ENCODE measurements at places on chromosomes 7 and 10.
A peak's percentile ranks its signal among the peaks of the same experiment; 100 is the strongest.

DNA sequence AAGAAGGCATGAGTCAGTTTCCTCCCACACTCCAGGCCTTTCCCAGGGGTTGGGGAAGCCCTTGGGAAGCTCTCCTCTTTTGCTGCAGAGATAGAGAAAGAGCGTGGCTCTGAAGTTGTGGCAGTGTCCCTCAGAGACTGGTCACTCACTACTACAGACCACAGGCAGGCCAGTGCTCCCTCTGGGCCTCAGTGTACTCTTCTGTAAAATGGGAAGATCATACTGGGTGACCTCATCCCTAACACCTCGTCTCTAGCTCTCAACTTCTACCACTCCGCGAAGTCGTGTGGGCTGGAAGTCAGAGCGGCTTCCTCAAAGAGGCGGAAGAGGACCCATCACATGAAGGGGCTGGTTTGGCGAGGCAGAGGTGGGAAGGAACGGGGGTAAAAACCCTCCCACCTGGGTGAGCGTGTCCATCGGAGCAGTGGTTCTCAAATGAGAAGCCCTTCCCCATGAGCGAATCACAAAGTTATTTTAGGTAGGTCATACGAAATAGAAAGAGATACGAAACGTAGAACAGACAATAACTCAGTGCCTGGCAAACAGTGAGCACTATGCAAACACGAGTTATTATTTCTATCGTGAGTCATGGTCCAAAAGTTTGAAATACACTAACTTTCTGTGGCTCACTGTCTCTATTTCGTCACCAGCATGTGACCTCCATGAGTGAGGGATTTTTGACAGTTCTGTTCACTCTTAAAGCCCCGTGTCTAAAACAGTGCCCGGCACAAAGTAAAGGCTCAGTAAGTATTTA is 32.7 kb downstream of the PRKAG2 start:
- no peak for DNase-seq

DNA sequence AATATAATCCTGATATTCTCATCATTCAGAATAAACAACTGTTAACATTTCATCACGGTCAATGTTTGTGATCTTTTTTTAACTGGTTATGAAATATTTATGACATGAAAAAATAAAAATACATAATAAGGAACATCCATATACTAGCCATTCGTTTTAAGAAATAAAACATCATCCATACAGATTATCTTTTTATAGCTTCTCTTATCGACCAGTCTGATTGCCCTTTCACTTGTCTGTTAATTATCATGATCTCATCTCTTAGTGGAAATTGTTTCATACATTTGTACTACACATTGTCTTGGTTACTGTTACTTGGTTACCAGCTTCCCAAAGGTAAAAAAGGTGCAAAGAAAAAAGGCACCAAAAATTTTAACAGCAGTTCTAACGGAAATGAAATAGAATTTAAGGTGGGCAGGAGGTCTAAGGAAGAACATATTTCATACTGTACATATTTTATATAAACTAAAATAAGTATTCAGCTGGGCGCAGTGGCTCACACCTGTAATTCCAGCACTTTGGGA is 8.4 kb downstream of the ARHGAP21 start:
- no peak for DNase-seq

GRCh38 chr7:150514748-150515222 is at the start of gene GIMAP7:
Gene GIMAP7, plus strand, starts transcription at chr7:150514872. Its CDS starts 5,103 bp downstream, at chr7:150519975.
- peak; percentile 23 for DNase-seq

DNA sequence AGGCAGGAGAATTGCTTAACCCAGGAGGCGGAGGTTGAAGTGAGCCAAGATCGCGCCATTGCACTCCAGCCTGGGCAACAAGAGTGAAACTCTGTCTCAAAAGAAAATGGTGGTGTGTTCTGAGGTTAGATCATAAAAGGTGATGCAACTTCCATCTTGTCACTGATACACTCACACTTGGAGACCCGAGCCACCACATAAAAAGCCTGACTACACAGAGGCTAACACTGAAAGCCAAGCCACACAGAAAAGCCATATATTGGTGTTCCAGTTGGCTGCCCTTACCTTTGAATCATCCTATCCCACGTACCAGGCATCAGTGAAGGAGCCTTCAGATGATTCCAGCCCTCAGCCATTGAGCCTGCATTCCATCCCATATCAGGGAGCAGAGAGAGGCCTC is 4.0 kb downstream of the MORN4 start:
- no peak for DNase-seq

DNA sequence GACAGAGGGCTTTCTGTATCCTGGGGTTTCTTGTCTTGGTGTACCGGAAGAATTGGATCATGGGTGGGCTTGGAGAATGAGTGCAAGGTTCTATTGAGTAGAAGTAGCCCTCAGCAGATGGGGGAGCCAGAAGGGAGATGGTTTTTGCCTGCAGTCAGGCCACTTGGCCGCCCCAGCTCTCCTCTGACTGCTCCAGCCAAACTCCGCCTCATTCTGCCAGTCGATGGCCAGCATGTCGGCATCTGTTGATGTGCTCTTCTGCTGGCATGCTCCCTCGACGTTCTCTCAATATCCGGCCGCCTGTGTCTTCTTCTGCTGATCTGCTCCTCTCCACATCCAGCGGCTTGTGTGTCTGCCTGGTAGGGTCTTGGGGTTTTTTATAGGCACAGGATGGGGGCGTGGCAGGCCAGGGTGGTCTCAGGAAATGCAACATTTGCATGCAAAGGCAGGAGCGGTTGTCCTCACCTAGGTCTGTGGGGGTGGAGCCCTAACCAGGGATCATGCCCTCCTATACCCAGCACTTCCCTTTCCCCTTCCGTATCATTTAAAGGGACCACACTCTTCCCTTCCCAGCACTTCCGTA is 40.2 kb upstream of the TNS3 start:
- no peak for DNase-seq

- no peak for DNase-seq
Measured at GRCh38 chr7:75737856-75738603, 711 bp downstream of the HIP1 start.

GRCh38 chr10:113706623-113707022 is 26.9 kb downstream of the CASP7 start:
- DNase-seq: no peak

- no peak for DNase-seq
Measured at GRCh38 chr7:17063045-17063383, 181.2 kb upstream of the AGR3 start.

DNA sequence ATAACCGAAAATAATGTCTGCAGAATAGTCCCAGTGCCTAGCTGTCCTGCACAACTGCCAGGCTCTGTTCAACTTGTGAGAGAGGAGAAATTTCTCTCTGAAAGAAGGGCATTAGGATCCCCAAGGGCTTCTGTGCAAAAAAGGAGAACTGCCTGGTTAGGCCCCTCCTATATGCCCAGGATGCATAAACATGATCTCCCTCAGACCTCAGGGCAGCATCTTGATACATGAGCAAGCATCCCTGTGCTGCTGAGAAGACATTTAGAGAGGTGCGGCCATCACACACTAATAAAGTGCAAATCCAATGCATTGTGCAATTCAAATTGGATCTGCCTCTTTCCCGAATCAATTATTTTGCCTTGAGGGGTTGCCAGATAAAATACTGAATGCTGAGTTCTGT is 553.6 kb downstream of the TNS3 start:
- no peak for DNase-seq

All from stimulated activated CD4-positive, alpha-beta T cell treated with anti-CD3 and anti-CD28 coated beads, TNF-alpha, amount 100 ng/mL, for 4 hours (primary cell).